Psoas muscle (tissue), 8 donors: ENCODE measurements at places on chromosomes 6 and 20. TPM values are rescaled to one million over a fixed set of nuclear protein-coding genes. Genes with fewer than 3 reads are reported as not detected.

The RPS18 gene
- 1,958 TPM for polyA plus RNA-seq

The GPR63 gene
- polyA plus RNA-seq, result 0.03 TPM

The RAET1G gene
- polyA plus RNA-seq, result 0.24 TPM

- DNase-seq, result no peak
Observed at GRCh38 chr20:53399592-53400335, 193.9 kb downstream of the ZNF217 start.

DNA sequence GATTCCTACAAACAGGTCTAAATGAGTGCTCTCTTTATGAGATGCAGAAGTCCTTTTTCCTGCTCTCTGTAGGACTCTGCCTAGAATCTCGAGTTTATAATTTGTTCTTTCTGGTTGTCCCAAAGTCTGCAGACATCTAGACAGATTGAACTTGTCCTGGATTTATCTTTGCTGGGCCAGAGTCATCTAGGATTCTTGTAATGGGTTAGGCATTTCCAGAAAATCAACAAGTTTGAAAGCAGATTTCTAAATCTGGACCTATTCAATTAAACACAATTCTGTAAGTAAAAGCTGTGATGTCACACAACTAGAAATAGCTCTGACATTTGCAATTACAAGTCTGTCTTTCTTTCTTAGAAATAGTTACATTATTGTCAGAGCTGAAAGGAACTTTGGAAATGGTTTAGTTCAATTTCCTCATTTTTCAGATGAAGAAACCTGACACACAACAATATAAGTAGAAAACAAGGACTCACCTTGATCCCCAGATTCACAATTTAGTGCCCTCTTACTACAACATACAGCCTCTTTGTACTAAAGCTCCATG is 4.2 kb upstream of the RSPO3 start:
- DNase-seq, result no peak

DNA sequence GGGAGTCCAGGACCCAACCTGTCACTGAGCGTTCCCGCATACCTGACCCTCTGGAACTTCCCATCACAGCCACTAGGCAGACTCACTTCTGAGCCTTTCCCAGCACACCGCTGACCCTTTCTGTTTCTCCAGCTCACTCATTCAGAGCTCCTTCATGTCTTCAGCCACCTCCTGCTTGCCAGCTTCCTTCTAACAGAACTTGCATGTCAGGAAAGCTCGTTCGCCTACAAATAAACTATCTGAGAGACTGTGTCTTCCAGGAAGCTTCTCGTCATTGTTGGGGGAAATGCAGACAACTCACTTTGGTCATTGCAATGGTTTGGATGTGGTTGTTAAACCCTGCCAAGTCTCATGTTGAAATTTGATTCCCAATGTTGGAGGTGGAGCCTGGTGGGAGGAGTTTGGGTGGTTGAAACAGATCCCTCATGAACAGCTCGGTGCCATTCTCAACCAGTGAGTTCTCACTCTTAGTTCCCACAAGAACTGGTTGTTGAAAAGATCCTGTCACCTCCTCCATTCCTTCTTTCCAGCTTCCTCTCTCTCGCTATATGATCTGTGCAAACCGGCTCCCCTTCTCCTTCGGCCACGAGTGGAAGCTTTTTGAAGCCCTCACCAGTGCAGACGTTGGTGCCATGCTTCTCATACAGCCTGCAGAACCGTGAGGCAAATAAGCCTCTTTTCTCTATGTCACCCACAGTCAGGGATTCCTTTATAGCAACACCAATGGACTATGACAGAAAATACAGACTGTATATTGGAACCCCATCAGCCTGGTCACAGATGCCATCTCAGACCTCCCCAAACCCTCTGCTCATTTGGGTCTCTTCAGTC is 1.4 kb upstream of the MUC21 start:
- no peak for DNase-seq

GRCh38 chr20:45817376-45818194 is 5.1 kb downstream of the UBE2C start:
- no peak for DNase-seq
